Endodermal cell (in vitro differentiated cells): ENCODE measurements at places on chromosomes 6 and 20. TPM values are rescaled to one million over a fixed set of nuclear protein-coding genes. Genes with fewer than 3 reads are reported as not detected.

SEMG1 gene
- 0.46 and 0.54 TPM in 2 replicates for total RNA-seq

DNA sequence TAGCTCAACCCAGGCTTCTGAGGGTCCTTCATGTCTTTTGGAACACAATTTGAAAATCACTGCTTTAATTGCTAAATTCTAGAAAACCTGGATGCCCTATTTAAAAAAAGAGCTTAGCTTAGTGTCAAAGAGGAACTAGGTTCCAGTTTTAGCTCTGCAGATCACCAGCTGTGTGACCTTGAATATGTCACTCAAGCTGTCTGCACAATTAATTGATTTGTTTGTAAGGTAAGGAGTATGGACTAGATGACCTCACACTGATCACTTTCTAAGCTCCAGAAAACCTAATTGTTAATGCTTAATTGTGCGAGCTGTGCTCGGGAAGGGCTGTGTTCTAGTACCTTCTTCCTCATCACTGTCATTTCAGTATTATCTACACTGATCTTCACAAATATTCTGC, 26.2 kb downstream of the UTRN start:
- DNase-seq = no peak

GRCh38 chr6:21357262-21357661, 236.3 kb upstream of the SOX4 start:
- DNase-seq = no peak

- no peak for DNase-seq
Measured at GRCh38 chr20:58144096-58144495, 84.4 kb downstream of the ANKRD60 start.

OR2H1 gene
- not detected in 2 replicates for total RNA-seq

BEND6 gene
- 0.70 to 1.3 TPM (median 0.95 TPM) in 3 replicates for total RNA-seq

DNA sequence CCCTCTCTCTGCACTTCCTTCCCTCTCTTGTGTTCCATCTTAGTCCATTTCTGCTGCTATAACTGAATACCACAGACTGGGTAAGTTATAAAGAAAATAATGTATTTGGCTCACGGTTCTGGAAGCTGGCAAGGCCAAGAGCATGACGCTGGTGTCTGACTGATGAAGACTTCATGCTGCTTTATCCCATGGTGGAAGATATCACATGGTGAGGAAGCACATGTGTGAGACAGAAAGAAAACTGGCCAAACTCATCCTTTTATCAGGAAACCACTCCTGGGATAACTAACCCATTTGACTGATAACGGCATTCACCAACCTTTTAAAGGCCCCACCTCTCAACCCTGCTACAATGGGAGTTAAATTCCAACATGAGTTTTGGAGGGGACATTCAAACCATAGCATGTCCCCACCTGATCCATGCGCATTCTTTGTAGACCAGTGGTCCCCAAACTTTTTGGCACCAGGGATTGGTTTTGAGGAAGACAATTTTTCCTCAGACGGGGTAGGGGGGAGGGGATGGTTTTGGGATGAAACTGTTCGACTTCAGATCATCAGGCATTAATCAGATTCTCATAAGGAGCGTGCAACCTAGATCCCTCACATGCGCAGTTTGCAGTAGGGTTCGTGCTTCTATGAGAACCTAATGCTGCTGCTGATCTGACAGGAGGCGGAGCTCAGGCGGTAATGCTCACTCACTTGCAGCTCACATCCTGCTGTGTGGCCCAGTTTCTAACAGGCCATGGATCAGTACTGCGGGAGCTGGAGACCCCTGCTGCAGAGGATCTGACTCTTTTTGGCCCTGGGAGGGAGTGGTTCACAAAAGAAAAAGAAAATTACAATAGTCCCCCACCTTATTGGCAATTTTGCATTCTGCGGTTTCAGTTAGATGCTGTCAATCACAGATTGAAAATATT, 71.7 kb upstream of the RNF24 start:
- DNase-seq = no peak
